ENCODE measurements at places on chromosomes 12 and 14.

- no peak for DNase-seq
These were observed 477.5 kb downstream of the RAD51B start for GRCh38 chr14:68297039-68297438.

DNA sequence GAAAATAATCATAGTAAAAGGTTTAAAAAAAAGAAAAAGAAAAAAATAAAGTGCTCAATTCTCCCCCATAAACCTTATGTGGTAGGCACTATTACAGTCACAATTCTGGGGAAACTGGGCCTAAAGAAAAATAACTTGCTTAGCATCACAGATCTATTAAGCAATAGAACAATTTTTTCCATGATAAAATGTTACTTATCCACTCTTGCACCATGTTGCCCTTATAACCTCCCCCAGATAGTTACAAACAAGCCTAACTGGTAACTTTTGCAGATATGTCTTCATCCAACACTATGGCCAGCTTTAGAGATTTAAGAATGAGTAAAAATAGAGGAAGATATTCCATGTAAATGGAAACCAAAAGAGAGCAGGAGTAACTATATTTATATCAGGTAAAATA, 164.8 kb downstream of the DUSP6 start:
- DNase-seq: no peak

DNA sequence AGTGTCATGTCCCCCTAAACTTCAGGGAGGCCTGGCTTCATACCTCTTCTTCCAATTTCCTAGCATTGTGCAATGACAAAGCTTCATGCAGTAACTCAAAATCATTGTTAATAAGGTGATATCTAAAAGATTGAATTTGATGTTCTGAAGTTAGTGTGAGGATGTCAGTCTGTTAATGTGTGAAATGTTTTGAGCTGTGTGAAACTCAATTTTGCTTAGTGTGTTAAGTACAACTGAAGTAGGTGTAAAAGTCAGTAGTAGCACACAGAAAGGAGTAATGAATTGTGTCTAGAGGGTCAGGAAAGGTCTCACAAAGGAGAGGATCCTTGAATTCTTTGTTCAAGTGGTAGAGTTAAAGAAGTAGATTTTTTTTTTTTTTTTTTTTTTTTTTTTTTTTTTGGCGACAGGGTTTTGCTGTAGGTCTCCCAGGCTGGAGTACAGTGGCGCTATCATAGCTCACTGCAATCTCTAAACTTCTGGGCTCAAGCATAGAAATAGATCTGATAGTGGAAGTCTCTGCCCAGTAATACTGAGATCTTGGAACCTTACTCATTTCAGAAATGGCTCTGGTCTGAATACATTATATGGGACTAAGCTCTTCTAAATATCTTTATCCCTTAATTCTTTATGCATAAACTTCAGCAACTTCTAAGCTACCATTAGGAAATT, 63.9 kb downstream of the FUT8 start:
- no peak for DNase-seq

DNA sequence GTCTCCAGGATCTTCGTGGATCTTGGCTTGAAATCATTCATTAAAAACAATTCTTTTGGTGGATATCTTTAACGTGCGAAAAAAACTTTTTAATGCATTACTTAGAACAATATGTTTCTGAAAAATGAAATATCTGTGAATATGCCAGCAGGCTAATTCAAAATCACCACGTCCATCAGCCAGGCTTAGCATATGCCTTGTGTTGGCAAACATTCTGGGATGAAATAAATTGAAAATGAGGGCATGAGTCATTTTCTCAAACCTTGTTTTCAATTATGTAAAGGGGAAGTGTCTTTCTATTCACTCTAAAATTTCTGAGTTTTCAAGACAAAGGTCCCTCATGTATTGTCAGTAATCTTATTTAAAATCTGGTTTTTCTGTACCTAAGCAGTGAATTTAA, 393.9 kb downstream of the PAWR start:
- no peak for DNase-seq

GRCh38 chr12:92844151-92844763, 84.8 kb downstream of the EEA1 start:
- DNase-seq: no peak

DNA sequence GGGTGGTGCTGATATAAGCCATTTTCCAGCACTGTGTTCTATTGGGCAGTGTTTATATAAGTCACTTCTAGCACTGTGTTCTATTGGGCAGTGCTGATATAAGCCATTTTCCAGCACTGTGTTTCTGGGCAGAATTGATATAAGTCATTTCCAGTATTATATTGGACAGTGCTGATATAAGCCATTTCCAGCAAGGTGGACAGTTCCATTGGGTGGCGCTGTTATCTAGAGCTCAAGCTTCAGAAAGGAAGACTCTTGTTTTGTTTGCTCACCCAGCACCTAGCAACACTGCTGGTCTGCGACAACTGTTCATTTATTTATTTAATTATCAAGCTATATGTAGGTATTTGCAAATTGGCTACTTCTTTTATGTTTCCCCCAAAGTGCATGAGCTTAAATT, 690.3 kb downstream of the AACS start:
- no peak for DNase-seq

DNA sequence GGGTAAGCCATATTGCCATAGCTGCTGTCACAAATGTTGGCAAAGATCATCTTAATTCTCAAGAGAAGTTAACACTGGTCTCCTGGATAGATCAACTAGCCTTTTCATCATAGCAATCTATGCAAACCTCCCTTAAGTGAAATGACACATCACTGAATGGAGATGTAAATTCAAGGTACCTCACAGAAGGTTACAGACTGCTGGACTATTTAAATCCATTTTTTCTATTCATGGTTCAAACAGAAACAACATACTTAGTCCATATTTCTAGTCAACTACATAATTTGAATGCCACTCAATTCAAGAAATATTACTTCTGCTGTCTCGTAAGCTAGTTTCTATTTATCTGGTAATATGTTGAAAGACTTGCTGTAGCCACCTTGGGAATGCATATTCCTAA, 748.3 kb downstream of the C12orf50 start:
- no peak for DNase-seq

DNA sequence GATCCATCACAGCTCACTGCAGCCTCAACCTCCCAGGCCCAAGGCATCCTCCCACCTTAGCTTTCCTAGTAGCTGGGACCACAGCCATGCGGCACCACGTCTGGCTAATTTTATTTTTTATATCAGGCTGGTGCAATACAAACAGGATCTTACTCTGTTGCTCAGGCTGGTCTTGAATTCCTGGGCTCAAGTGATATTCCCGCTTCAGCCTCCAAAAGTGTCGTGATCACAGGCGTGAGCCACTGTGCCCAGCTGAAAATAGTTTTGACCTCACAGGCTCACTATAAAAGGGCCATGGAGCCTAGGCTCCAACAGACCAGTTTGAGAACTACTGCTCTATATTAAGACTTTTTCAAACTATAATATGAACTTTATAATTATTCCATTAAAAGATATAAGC, 37.3 kb downstream of the SNX6 start:
- no peak for DNase-seq

DNA sequence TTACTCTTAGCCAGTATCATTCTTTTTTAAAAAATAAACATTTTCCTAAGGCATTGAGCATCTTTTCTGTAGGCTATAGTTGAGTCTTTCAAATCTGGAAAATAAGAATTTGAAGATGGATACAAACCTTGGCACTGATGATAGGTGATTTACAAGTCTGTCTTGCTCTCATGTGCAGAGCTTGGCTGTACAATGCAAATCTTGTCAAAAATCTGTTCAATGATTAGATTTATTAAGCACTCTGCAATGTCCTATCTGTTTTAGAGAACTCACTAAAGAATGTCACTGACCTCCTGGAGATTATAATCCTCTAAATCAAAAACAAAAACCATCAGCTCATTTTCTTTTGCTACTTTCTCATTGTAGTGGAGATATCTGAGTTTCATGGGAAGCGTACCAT, 42.8 kb upstream of the AMIGO2 start:
- DNase-seq: no peak

DNA sequence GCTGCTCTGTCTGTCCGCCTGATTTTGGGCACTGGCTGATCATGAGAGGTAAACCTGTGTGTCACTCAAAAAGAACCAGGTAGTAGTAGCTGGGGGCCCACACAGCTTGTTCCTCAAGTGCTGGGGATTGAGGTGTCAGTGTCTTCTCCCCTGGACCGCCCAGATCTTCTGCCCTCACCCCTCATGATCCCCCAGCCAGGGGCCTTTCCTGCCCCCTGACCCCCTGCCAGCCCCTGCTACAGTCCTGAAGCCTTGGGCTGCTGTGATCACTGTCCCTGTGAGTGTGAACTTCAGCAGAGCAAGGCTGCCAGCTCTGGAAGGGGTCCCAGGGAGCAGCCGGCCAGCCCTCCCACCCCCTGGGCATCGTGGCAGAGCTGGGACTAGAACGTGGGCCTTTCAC, 11.4 kb downstream of the WSCD2 start:
- DNase-seq: no peak

GRCh38 chr12:5102261-5102789, 58.6 kb downstream of the KCNA5 start:
- DNase-seq: no peak

GRCh38 chr12:69115951-69116350, 123.4 kb upstream of the CPSF6 start:
- DNase-seq: no peak

- DNase-seq: no peak
These were observed 88.3 kb downstream of the GTF2A1 start for GRCh38 chr14:81132468-81132867.

DNA sequence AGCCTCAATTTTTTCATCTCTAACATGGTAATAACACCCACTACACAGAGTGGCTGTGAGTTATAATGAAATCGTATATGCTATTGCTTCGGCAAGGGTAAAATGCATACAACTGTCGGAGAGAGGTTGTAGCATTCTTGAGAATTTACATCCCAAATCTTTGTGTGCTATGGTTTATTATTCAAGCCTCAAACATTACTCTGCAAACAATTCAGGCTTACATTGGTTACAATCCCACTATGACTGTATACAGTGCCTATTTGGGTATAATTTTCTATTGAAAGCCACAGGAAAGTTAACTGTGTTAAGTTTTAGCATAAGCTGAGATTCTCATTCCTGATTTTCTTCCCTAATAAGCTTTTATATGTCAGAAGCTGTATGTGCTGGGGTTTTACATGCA, 20.6 kb downstream of the SLC35F4 start:
- no peak for DNase-seq

DNA sequence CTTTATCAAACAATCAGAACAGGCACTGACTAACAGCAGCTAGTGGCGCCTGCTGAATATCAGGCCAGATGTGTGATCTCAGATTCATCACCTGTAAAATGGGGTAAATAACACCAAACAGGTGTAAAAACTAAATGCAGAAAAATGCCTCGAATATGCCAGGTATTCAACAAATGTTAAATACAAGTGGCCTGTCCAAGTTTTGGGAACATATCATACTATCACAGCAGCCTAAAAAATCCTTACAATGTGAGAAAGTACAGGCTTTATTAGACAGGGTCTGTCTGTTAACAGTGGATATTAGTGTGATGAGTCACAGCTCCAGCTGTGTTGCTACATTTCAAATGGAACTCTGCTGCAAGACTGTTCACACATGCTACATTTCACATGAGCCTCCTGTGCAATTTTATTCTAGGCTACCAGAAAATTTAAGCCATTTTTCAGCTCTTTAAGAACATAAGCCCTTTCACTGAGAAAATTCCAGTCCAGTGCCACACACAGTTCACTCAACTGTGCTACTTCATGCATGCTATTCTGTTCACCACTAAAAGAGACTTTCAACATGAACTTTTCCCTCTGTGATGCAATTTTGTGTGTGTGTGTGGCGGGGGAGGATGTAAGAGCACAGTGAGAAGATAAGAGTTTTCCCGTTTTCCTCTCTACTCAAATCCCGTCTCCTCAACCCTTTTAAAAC, 56.7 kb downstream of the MSRB3 start:
- DNase-seq: no peak

DNA sequence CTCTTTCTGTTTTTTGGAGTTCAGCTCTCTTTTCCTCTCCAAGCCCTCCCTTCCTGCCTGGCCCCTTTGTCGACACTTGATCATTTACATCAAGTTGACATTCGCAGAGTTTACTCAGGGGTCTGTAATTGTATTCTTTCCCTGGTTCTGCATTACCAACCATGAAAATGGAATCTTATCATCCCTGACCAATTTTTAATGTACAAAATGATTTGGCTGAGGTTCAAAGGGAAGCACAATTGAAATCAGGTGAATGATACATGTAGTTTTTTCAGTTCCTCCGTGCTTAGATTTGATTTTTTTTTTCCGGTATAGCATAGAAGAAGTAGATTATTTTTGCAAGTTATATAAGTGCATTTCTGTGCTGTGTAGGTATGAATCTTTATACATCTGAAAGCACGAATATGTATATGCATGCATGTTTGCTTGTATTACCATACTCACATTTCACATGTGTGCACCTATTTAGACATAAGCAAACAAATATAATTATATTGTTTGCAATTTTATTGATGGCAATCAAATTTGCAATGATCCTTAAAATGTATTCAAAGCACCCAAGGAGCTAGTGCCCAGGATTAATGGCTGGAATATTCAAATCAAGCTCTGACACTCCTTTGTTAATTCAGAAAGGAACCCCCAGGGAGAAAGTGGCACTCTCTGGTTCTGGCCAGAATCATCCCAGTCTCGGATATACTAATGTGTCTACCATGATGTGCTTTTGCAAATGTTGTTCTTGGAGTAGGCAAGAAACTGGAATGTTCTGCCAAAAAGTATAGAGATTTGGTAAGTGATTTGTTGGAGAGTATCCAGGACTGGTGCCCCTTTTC, 189.3 kb downstream of the VRK1 start:
- DNase-seq: no peak

DNA sequence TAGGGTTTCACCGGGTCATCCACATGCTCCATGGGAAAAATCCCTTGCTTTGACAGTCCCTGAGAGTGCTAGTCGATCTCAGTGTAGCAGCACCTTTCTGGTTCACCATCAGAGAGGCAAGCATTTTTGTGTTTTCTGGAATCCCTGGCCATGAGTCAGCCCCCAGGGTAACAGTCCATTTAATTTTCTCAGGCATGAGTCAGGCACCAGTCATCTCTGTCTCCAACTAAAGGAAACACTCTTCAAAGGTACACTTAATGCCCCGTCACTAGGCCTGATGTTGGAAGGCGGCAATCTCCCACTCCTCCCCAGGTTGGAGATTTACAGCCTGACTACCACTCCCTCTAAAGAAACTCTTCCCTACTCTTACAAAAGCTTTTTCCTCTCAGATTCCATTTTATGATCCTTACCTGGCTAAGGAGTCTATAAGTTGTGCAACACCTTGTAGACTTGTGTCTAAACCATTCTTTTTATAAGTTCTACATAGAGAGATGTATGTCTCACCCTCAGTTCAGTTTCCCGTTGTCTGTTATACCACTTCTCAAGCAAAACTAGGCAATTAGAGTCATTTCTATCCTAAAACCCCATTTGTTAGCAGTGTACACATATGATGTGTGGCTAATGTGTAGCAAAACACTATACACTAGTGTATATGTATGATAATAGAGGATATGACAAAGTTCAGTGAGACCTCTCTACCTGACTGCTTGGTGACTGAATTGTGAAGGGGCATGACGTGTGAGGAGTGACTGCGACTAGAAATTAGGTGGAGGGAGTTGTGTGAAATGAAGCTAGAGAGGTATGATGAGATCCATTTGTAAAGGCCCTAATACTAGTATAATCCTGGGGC, 24.6 kb downstream of the TMEM19 start:
- DNase-seq: no peak

GRCh38 chr12:10750385-10750727, 27.2 kb upstream of the YBX3 start:
- DNase-seq: no peak

Measured in stimulated activated CD8-positive, alpha-beta memory T cell treated with anti-CD3 and anti-CD28 coated beads, Interleukin-4, amount 100 ng/mL, for 1 hour (primary cell).